ENCODE measurements at places on chromosomes 7 and 10.

DNA sequence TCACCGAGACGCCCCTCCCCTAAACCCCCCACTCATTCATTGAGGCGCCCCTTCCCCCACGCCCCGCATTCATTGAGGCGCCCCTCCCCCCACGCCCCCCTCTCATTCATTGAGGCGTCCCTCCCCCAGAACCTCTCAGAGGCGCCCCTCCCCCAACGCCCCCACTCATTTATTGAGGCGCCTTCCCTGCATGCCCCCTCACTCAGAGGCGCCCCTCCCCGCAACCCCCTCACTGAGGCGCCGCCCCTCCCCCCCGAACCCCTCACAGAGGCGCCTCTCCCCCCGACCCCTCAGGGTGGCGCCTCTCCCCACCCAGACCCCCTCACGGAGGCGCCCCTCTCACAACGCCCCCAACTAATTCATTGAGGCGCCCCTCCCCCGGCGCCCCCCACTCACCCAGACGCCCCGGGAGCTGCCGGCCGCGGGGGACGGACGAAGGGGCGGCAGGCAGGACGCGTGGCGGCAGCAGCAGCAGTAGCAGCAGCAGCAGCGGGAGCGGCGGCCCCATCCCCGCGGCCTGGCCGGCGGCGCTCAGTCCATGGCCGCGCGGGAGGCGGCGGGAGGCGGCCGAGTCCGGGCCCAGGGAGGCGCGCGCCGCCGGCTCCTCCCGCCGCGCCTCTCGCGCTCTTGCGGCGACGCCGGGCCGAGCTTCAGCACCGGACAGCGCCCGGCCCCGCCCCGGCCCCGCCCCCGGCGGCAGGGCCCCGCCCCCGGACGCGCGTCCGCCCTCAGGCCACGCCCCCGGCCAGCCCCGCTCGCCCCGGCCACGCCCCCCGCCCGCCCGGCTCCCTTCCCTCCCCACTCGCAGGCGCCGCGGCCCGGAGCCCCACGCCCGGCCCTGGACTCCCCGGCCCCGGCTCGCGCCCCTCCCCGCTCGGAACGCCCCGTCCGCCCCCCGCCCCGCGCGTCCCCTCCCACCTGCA lies at the start of gene PTPRN2:
Gene PTPRN2, minus strand, starts transcription at position 662 of the 923 bp plus-strand sequence.
- no peak for DNase-seq

GRCh38 chr10:63671317-63671937 lies 150.2 kb downstream of the REEP3 start:
- no peak for DNase-seq

DNA sequence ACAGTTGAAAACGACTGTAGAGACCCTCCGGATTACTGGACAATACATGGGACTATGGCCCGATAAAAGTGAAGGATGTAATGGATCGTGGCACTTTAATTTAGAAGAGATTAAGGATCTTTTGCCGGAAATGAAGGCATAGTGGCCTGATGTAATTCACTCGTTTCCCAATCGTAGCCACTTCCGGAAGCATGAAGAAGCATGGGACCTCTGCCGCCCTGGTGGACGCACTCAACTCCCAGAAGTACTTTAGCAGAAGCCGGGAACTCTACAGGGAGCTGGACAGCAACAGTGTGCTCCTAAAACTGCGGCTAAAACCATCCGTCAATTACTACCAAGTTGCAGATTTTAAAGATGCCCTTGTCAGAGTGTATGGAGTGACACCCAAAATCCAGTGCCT lies 59.6 kb upstream of the NUPR2 start:
- no peak for DNase-seq

GRCh38 chr10:5814110-5815107 lies 1.2 kb upstream of the GDI2 start:
- no peak for DNase-seq

DNA sequence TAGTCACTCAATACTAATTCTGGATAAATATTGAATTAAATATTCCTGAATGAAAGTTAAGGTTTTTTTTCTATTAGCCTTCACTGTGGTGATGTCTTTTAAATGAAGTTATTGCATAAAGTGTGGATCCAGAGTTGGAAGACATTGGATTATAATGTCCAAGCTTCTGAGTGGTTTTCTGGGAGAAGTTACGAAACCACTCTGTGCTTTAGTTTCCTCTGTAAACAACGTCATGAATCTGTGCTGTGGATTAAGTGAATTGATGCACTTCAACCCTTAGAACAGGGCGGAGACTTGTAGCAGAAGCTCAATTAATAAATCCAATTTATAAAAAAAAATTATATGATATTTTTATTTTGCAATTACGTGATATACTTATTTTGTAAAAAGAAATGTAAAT lies 271.7 kb downstream of the BICC1 start:
- no peak for DNase-seq

GRCh38 chr10:7483848-7484247 lies 73.0 kb upstream of the SFMBT2 start:
- no peak for DNase-seq

GRCh38 chr10:49109669-49110340 lies 5.5 kb downstream of the VSTM4 start:
- DNase-seq, result no peak

DNA sequence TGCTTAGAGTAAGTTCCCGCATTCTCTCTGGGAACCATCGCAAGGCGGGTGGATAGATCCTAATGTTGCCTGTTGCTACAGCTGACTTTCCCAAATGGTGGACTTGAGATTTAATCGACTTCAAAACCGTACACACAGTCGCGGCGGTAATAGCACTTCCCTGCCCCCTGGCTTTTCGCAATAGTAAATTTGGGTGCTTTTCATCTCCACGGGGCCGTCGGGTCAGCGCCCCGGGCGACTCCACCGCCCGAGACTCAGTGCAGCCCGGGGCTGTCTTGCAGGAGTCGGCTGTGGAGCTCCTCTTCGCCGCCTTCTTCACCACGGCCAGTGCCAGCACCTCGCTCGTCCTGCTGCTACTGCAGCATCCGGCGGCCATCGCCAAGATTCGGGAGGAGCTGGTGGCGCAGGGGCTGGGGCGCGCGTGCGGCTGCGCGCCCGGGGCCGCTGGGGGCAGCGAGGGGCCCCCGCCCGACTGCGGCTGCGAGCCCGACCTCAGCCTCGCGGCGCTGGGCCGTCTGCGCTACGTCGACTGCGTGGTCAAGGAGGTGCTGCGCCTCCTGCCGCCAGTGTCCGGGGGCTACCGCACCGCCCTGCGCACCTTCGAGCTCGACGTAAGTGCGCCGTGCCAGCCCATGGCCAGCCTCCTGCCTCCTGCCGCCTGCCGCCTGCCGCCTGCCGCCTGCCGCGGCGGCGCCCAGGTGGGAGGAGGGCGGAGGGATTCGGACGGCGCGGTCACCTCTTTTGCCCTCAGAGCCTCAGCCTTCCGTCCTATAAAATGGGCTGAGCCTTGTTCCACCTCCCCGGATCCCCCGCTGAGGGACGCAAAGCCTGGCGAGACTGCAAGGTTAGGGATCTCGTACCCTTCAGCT lies 5.3 kb downstream of the CYP26C1 start:
- no peak for DNase-seq

DNA sequence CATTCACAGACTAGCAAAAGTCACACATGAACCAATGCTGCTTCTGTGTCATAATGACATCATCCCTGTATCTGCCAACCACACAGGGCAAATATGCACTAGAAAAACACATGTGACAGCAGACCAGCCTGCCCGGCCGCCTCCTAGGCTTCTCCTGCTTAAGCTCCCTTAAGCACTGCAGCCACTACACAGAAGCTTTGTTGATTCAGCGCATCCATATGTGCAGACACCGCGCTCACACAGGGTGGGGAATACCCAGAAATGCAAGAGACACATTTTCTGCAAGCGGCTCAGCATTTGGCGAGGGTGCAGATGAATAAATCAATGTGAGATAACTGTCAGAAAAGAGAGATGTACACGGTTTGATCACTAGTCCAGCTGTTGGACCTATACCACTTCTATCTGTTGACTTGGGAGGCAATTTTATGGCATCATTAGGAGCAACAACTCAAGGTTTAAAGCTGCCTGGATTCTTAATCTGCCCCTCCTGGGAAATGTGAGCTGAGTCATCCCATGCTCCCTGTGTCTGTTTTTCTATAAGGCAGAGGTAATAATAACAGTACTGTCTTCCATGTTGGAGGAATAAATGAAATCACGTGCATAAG lies 33.4 kb downstream of the CPXM2 start:
- no peak for DNase-seq

GRCh38 chr10:78688230-78688900 lies 380.4 kb upstream of the ZMIZ1 start:
- no peak for DNase-seq

DNA sequence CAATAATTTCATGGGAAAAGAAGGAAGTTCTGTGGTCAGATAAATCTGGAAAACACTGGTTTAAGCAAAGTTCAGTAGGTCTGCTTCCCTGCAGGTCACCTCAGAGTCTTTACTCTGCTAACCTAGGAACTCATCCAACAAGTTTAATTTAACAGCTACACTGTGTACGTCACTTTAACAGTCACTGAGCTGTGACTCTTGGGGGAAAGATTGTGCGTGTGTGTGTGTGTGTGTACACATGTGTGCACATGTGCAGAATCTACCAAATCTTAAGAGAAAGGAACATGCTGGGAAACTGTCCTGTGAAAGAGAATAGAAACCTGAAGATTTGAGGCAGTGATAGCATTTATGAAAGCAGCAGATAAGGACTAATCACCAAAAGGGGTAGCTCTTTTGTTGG lies 62.6 kb downstream of the IKZF1 start:
- DNase-seq, result no peak

DNA sequence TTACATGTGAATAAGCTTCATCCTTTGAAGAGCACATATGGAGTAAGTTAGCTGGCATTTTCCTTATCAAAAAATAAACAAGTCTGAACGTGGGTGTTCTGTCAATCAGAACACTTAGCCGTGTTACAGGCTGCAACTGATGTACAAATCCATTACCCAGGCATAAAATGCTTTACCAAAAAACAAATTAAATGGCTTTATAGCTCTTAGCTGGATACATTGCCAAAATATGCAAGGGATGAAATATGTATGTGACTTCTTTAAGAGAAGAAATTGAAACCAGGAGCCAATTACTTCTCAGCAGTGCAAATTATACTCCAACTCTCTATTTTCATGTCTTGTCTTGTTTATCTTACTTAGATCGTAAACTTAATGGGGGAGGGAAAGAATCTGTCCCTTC lies 214.8 kb downstream of the DGKB start:
- DNase-seq, result no peak

DNA sequence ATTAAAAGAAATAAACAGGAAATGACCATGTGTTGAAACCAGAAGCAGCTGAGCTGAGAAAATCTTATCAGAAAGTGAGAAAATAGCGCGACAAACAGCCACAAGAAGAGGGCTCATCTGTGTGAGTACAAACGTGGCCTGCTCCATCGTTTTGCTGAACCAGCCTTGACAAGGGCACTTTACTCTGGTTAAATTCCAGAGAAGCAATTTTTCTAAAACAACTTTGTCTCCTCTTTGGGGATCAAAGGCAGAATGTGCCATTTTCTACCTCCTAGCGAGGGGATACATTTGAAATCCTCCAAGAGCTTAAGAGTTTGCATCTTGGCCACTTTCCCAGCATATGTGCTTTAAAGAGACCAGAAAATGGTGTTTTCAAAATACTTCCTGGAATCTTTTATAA lies 51.3 kb upstream of the VIPR2 start:
- DNase-seq, result no peak

DNA sequence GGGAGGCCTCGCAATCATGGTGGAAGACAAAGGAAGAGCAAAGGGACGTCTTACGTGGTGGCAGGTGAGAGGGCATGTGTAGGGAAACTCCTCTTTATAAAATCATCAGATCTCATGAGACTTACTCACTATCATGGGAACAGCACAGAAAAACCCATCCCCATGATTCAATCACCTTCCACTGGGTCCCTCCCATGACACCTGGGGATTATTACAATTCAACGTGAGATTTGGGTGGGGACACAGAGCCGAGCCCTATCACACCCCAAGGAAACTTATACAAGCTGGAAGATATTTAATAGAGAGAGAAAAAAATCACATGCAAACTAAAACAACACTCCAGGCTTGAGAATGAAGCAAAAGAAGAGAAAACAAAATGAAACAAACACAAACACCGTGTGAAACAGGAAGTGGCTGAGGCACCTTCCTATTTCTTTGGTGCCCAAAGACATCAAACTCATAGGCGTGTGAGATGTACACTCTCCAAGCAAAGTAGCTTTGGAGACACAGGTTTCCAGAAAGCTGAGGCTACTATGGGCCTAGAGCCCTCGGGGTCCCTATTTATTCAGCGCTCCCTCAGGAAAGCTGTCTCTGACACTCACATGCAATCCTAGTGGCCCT lies 97.2 kb downstream of the PRKCQ start:
- no peak for DNase-seq

All from iPS DF 6.9 (cell line).